ENCODE measurements at places on chromosomes 16 and 17. TPM values are rescaled to one million over a fixed set of nuclear protein-coding genes. Genes with fewer than 3 reads are reported as not detected.

DNA sequence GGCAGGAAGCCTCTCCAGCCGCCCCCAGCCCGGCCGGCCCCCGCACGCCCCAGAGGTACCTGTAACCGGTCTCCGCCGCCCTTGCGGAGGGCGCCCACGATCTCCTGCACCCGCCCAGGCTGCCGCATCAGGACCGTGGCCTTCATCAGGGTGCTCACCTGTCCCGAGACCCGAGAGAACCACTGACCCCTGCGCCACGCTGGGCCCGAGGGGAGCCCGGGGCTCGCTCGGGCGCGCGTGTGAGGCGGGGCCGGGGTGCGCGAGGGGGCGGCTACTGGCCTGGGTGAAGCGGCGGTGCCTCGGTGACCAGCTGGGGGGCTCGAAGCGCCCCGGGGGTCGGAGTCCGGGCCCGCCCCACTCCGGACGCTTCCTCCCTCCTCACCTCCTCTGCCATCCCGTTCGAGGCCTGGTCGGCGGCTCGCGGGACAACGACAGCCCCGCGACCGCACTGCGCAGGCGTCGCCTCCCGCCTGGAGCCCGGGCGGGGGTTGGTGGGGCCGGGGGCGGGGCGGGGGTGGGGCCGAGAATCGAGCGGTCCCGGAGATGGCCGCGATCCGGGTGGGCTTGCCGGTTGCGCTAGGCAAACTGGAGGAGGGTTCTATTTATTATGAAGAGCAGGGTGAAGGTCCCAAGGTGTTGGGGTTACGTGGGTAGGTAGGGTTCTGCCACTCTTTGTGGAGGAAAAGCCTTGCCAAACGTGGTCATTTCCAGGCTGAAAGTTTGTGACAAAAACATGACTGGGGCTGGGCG is at the start of gene NT5C3B:
Gene NT5C3B (minus strand): TSS at position 433 of the 750 bp plus-strand sequence. CDS start 39 bp downstream, at position 394.
- peak; percentile 79 for DNase-seq

DNA sequence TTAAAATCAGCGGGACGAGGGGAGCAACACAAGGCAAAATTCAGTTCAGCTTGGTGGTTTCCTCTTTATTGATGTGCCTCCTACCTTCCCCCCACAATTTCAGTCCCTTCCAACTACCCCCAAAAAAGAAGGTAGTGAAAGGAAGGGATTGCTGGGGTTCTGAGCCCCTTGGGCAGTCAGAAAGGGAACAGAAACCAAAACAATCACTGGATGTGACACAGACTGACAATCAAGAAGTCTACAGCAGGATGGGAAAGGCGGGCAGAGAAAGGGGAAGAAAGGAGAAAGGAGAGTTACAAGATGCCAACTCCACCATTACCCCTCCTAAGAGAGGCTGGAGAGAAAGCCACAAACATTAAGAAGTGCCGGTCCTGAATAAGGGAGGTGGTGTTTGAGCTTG is 1.1 kb upstream of the PHF23 start:
- DNase-seq = no peak

- DNase-seq = no peak
Measured at GRCh38 chr16:58842746-58843145, 108.6 kb upstream of the GOT2 start.

DNA sequence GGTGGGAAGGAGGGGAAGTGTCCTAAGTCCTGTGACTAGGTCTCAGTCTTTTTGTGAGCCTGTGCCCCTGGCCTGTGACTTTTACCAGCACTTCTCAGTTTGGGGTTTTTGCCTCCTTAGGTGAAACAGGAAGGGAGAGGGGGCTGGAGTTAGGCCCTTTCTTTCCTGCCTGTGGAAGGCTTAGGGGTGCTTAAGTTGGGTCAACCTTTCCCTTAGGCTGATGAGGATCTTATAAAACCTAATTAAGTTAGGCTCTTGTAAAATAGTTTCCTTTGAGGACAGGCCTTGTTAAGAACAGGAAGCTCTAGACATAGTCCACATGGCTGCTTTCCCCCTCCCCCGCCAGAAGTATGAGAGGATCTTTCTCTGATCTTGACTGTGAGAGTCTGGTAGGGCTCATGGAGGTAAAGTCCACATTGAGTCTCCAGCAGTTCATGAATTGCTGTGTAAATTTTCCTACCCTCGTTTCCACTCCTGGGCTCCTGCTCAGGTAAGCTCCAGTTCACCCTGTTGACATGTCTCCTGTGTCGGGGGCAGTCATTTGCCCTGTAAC is 17.0 kb upstream of the DNASE1 start:
- DNase-seq = peak; percentile 39

GRCh38 chr17:41602524-41602923 is 10.0 kb downstream of the KRT16 start:
- no peak for DNase-seq

DNA sequence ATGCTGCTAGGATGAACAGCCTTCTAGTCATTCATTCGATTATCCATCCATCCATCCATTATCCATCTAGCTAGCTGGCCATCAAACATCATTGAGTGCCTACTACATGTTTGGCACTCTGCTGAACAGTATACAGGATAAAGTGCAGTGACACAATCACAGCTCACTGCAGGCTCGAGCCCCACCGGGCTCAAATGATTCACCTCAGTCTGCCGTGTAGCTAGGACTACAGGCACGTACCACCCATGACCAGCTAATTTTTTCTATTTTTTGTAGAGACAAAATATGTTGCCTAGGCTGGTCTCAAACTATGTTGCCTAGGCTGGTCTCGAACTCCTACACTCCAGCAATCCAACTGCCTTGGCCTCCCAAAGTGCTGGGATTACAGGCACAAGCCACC is 50.0 kb downstream of the SSH2 start:
- no peak for DNase-seq

- DNase-seq = no peak
Measured at GRCh38 chr16:19164285-19164684, 3.8 kb upstream of the SYT17 start.

DNA sequence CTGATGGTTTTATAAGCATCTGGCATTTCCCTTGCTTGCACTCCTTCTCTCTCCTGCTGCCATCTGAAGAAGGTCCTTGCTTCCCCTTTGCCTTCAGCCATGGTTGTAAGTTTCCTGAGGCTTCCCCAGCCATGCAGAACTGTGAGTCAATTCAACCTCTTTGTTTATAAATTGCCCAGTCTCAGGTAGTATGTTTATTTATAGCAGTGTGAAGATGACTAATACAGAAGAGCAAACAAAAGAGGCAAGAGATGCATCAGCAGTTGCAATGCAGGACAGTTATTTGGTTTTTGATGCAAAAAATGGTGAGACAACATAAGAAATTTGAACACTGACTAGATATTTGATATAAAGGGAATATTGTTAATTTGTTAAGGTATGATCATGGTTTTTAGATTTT is 16.8 kb downstream of the TMEM100 start:
- DNase-seq = no peak

- DNase-seq = peak; percentile 44
Measured at GRCh38 chr16:86294535-86295196, 215.7 kb upstream of the FOXF1 start.

GRCh38 chr17:351449-351738 is 1.2 kb downstream of the RPH3AL start:
- DNase-seq = no peak

GRCh38 chr17:27529230-27529796 is 73.1 kb downstream of the KSR1 start:
- no peak for DNase-seq

DNA sequence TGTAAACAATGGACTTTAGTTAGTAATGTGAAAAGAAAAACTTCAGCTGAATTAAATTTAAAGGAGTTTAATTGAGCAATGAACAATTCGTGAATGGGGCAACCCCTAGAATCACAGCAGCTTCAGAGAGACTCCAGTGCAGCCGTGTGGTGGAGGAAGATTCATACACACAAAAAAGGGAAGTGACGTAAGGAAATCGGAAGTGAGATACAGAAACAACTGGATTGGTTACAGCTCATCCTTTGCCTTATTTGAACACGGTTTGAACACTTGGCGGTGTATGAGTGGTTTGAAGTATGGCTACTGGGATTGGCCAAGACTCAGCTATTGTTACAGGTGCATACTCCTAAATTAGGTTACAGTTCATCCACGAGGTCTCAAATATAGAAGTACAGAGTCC is 460.4 kb upstream of the ASIC2 start:
- no peak for DNase-seq

GRCh38 chr16:17567455-17567854 is 96.7 kb upstream of the XYLT1 start:
- DNase-seq = no peak

DNA sequence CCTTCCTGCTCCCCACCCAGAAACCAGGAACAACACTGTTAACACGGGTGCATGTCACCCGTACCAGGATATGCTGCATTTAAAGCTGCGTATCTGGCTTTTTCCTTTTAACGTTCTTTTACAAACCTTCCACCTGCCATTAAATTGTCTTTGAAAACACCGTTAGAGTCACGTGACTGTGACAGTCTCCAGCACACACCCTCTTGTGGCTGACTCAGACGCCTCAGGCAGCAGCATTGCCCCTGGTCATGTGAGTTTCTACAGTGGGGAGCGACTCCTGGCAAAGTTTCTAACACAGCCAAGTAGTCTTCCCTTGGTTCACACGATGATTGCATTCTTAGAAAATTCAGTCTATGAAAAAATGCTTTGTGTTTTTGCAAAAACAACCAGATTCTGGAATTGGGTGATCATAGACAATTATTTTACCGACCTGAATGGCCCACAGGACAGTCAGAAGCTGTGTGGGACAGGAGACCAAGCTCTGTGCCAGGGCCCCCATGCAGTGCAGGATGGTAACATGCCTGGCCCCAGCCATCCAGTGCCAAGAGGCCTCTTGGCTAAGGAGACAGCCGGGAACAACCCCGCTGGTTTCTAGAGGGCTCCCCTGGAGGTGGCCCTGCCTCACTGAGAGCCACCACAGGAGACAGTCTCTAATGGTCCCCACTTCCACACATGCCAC is 199.1 kb downstream of the KATNIP start:
- peak; percentile 73 for DNase-seq

DNA sequence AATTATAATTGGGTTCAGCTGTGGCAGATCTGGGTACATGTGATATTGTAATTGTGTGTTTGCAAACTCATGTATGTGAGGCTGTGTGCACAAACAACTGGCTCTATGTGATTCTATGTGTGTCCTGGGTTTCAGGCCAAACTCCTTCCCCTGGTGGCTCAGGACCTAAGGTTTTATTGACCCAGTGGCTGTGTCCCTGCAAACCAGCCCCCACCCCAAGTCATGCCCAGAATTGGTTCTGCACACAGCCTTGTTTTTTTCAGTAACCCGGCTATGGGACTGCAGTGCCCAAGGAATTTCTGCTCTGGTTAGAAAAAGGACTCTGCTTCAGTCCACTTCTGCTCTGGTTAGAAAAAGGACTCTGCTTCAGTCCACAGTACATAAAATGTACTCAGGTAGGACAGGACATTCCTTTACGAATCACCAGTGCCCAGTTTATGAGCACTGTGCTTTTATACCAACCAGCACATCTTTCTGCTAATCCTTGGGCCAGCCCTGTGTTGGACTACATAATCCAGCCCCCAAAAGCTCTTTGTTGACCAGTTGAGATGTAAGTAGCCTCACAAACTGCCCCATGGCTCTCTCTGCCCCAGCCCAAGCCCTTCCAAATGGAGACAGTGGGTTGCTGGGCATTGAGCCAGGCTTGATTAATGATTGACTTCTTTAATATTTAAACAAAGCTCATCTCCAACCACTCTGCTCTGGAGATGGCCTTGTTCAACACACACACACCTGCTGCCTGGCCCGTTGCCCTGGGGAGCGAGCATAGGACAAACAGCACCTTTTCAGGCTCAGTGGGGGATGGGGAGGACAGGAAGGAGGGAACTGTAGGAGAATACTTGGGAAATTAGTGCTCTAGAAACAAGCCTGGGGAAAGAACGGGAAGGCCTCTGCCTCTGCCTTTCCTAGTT is 2.9 kb upstream of the KCNH6 start:
- peak; percentile 94 for DNase-seq

GRCh38 chr16:255183-255582 is 20.6 kb downstream of the RGS11 start:
- DNase-seq = no peak

DNA sequence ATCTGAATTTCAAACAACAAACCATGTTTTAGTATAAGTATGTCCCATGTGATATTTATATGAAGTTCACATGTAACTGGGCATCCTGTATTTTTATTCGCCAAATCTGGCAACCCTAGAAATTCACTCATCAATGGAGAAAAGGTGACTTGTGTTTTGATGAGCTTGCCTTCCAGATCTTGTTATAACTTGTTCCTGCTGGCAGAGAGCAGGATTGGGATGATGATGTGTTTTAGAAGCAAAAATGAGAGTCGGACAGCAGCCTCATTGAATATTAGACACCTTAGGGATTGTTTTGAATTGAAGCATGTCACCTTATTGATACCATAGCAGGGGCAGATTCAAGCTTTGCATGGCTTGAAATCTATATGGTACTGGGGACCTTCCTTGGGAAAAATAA is 85.4 kb upstream of the MED13 start:
- no peak for DNase-seq

The KRTAP16-1 gene
- not detected for total RNA-seq

The PIRT gene
- 0.83 TPM for total RNA-seq

The USP7 gene
- total RNA-seq = 129 TPM

The ENKD1 gene
- total RNA-seq = 26.3 TPM

The ANKRD40CL gene
- total RNA-seq = 147 TPM

The GCGR gene
- total RNA-seq = 1.1 TPM

The OR2C1 gene
- total RNA-seq = not detected

The PRSS33 gene
- total RNA-seq = not detected

The AIPL1 gene
- total RNA-seq = not detected

The DYNLRB2 gene
- total RNA-seq = not detected

The GAS2L2 gene
- total RNA-seq = not detected

The NPIPB12 gene
- total RNA-seq = 307 TPM

The NAT9 gene
- total RNA-seq = 29.2 TPM

The GRB7 gene
- total RNA-seq = 20.0 TPM
